Stimulated activated CD4-positive, alpha-beta T cell treated with anti-CD3 and anti-CD28 coated beads, TNF-alpha, amount 100 ng/mL, for 48 hours (primary cell): ENCODE measurements at places on chromosomes 6 and 20.

GRCh38 chr20:63847237-63848002 lies 13.9 kb upstream of the ABHD16B start:
- DNase-seq, result no peak

- no peak for DNase-seq
Measured at GRCh38 chr20:20480126-20480525, 112.2 kb downstream of the INSM1 start.

GRCh38 chr6:64811119-64811518 lies 895.9 kb downstream of the EYS start:
- no peak for DNase-seq

- DNase-seq, result no peak
Measured at GRCh38 chr6:133326584-133326983, 85.4 kb downstream of the EYA4 start.
